ENCODE measurements at places on chromosomes 13 and 19.

- DNase-seq = no peak
Measured at GRCh38 chr19:18733196-18733647, 49.7 kb downstream of the CRTC1 start.

DNA sequence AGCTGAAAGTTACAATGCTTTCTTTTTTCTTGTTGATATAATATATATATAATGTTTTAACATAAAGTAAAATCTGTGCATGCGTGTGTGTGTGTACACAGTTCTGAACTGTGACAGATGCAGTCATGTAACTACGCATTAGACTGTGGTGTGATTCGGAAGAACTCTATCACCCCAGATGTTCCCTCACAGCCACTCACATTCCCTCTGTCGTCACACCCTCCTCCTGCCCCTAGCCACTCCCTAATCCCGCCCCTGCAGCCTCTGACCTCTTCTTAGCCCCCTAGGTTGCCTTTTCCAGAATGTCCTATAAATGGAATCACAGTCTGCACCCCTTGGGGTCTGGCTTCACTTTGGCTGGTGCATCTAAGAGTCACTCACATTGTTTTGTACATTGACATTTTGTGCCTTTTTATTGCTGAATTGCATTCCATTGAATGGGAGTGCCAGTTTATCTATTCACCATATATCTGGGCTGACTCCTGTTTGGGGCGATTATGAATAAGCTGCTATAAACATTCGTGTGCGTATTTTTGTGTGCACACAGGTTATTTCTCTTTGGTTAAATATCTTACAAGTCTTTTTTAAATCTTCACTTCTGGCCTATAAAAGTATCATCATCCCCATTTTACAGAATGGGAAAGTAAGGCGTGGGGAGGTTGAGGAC lies 20.4 kb downstream of the DHRS12 start:
- DNase-seq = no peak

DNA sequence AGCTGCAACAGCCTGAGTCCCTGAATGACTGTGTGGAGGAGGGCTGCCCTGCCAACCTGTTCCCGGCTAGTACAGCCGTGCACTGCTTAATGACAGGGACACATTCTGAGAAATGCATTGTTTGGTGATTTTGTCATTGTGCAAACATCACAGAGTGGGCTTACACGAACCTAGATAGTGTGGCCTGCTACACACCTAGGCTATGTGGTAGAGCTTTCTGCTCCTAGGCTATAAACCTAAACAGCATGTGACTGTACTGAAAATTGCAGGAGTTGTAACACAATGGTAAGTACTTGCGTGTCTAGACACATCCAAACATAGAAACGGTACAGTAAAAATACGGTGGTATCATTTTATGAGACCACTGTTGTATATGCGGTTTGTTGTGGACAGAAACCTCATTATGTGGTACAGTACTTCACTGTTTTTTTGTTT lies 35.0 kb downstream of the VASP start:
- no peak for DNase-seq

GRCh38 chr13:20188667-20189553 lies 3.8 kb downstream of the GJB2 start:
- no peak for DNase-seq

DNA sequence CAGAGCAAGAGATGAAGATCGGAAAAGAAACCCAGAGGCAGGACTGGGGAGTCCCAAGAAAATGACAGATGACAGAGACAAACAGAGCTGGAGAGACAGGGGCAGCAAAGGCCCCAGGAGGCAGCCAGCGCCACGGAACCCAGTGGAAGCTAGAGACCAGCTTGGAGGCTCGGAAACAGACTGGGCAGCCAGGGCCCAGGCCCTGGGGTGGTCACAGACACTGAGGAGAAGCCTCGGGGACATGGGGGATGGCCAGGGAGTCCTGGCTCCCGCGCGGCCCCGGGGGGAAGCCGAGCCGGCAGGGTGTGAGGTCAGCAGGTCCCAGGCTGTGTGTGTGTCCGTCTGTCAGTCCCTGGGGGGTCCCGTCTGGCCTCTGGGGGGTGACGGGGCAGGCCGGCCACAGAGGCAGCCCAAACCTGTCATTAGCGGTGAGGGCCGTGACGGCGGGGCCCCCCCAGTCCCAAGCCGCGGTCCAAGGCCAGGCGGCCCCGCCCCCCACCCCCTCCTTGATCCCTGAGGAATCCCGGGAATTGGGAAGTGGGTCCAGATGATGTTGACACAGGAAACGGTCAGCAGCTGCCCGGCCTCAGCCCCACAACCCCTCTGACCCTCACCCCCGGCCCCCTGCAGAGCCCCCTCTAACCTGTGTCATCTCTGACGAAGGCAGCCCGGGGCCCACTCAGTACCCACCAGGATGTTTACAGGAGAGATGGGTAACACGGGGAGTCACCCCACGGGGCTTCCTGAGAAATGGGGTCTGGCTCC lies 2.5 kb upstream of the TMEM190 start:
- no peak for DNase-seq

DNA sequence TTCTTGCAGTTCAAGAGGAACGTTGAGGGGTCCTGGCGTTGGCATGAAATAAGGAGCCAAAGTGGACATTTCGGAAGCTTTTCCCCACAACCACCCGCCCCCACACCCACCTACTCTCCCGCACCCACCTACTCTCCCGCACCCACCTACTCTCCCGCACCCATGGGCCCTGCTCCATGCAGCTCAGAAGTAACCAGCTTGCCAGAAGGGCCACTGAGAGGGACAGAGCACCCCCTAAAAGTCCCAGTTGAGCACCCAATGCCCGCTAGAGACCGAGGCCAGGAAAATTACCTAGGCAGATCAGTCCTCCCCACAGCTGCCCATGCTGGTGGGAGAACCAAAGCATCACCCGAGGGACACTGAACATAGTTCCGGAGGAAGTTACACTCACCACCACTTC lies 11.8 kb downstream of the VSTM2B start:
- no peak for DNase-seq

DNA sequence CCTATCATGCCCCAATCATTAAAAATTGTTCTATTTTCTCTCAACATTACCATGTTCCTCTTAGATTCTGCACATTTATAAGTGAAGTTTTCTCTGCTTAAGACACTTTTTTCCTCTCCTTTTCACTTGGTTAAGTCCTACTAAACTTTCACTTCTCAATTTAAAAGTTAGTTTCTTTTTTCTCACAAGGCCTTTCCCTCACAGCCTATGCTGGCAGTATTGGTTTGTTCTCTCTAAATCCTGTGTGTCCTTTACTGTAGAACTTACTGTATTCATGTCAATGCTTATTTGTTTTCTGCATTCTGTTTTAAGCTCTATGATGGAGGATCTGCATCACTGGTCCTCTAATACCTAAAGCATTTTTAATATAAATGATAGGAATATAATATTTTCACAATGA lies 2816.6 kb downstream of the PCDH9 start:
- DNase-seq = no peak

DNA sequence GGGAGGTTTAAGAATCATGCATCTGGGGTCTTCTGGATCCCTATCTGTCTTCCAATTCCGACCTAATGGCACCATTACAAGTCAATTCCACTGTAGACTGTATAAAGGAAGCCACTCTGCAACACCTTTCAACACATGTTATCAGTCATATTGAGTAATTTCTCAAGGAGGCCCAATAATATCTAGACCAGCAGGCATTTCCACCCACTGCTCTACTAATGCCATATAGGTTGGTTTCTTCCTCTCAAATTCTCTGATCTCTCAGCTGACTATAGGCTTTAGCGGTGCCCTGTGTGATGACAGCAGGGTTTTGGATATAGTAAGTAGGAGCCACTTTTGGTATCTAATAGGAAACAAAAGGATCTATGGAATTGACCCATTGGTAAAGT lies 12.4 kb upstream of the ITM2B start:
- DNase-seq = no peak

GRCh38 chr13:83311886-83312577 lies 570.2 kb downstream of the SLITRK1 start:
- DNase-seq = no peak

DNA sequence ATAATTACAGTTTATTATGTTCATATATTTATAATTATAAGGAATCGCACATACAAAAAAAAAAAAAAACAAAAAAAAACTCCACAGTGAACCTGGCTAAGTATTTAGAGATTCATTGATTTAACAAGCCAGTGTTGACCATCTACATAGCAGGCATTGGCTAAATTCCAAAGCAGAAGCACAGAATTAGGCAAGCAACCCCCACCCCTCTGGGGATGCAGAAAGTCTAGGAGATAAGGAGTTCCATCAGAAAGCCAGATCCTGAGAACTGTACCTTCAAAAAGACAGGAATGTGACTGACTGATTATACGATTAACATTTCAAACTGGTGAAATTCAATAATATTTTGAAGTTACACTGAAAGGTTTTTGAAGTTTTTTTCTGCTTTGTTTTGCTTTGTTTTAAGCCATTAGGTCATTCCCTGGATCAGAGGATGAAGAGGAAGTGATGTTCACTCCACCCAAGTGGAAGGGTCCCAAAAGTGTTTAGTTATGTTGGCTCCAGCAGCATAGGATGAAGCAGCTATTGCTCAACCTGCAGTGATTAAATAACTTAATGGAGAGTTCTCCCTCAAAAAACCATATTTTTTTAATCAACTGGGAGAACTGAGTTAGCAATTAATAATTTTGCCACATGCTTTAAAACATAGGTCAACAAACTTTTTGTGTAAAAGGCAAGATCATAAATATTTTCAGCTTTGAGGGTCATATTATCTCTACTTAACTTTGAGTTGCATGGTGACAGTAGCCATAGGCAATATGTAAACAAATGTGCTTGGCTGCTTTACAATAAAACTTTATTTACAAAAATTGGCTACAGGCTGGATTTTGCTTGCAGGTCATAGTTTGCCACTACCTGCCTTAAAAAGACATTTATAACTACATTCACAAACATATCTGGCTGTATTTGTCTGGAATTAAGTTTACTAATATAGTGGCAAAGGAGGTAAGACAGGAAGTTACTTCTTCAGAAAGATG lies 49.6 kb downstream of the DOCK9 start:
- peak; percentile 82 for DNase-seq

Data from GM04504 (cell line).